AG10803 (cell line): ENCODE measurements at places on chromosomes 6 and 20.

DNA sequence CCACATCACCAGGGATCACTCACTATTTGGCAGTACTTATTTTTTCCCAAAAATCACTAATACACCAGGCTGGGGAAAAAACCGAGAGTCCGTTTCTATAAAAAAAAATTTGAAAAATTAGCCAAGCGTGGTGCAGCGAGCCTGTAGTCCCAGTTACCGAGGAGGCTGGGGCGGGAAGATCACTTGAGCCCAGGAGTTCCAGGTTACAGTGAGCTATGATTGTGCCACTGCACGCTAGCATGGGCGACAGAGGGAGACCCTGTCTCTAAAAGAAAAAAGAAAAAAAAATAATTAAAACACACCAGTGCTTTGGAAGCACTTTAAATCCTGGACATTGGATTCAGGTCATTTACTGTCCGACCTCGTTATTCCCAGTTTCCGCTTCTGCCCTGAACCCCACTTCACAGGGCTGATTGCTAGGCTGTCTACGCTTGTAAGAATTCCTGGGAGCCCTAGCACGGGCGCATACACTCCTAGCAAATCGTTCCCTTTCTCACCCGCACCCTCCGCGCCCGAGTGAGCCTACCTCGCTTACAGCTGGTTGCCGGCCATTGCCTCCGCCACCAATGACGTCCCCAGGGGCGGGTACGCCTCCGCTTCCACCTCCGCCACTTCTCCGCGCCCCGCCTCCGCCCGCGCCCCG is at the start of gene TPMT:
Gene TPMT, minus strand, starts transcription at position 571 of the 643 bp plus-strand sequence. CDS start 5,950 bp downstream, outside the sequence.
- DNase-seq = no peak

GRCh38 chr6:140970485-140970884 is 1162.2 kb upstream of the GJE1 start:
- DNase-seq = peak; percentile 82

DNA sequence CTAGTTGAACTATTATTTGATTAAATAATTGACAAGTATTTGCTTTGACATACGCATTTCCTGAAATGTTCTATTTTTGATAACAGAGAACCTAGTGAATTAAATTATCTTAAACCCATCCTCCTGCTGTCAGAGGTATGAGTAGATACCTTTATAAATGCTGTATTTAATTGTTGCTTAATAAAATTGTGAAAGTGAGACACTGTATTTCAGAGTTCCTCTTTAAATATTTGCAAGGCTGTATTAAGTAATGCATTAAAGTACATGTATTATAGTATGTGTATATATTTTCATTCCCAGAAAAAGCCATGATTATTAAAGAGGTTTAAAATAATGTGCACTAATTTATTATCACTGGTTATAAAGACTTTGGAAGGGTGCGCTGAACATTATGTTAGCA is 483.8 kb downstream of the TFAP2B start:
- DNase-seq = no peak

- no peak for DNase-seq
Observed at GRCh38 chr6:92341201-92341600, 1078.2 kb downstream of the EPHA7 start.

DNA sequence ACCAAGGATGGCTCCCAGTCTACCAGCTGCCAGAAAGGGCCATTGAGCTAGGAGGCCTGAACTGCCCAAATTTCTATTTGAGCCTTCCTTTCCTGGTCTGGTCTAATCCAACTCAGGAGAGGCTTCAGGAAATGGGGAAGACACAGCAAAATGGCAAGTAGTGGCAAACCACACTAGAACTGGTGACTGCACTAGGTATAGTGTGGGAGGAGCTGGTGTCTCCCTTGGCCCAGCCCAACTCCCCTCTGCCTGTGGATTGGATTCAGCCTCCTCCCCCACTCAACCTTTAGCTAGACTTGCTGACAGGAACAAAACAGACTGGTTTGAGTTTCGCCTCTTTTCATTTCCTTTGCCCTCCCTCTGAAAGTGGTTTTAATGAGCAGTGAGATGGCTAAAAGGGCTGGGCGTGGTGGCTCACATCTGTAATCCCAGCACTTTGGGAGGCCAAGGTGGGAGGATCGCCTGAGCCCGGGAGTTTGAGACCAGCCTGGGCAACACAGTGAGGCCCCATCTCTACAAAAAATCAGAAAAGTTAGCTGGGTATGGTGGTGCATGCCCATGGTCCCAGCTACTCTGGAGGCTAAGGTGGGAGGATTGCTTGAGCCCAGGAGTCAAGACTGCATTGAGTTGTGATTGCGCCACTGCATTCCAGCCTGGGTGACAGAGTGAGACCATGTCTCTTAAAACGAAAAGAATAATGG is 17.5 kb downstream of the MRPS18A start:
- no peak for DNase-seq

DNA sequence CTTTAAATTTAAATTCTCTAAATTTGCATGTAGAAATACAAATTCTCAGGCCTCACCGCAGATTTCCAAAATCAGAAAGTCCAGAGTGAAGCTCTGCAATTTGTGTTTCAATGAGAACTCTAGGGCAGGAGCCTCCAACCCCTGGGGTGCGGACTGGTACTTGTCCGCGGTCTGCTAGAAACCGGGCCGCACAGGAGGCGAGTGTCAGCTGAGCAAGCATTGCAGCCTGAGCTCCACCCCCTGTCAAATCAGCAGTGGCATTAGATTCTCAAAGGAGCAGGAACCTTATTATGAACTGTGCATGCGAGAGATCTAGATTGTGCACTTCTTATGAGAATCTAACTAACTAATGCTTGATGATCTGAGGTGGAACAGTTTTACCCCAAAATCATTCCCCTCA is 203.0 kb upstream of the PCSK2 start:
- no peak for DNase-seq

GRCh38 chr20:49682278-49682677 is 31.4 kb downstream of the B4GALT5 start:
- no peak for DNase-seq

DNA sequence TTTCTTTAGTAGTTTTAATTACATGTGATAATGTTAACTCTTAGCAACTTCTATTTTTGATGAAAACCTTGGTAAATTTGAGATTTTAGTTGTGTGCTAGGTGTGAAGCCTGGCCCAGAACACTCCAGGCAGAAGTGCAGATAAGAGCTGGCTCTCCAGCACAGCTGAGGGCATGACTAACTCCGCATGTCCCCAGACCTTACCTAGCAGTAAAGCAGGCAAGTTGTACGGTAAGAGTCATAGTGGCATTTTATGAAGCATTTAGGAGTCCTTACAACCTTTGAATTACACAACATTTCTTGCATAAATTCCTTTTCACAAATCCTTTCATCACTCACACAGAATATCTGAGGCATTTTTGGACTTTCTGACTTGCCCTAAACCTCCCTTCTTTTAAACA is 67.2 kb downstream of the OPRM1 start:
- DNase-seq = no peak

- DNase-seq = no peak
Observed at GRCh38 chr6:6006006-6006427, 708 bp downstream of the NRN1 start.

- no peak for DNase-seq
Observed at GRCh38 chr20:51481341-51481914, 61.1 kb downstream of the NFATC2 start.

- no peak for DNase-seq
Observed at GRCh38 chr6:136676075-136676474, 116.2 kb downstream of the MAP3K5 start.

- no peak for DNase-seq
Observed at GRCh38 chr6:146865756-146866379, 267.1 kb downstream of the ADGB start.

DNA sequence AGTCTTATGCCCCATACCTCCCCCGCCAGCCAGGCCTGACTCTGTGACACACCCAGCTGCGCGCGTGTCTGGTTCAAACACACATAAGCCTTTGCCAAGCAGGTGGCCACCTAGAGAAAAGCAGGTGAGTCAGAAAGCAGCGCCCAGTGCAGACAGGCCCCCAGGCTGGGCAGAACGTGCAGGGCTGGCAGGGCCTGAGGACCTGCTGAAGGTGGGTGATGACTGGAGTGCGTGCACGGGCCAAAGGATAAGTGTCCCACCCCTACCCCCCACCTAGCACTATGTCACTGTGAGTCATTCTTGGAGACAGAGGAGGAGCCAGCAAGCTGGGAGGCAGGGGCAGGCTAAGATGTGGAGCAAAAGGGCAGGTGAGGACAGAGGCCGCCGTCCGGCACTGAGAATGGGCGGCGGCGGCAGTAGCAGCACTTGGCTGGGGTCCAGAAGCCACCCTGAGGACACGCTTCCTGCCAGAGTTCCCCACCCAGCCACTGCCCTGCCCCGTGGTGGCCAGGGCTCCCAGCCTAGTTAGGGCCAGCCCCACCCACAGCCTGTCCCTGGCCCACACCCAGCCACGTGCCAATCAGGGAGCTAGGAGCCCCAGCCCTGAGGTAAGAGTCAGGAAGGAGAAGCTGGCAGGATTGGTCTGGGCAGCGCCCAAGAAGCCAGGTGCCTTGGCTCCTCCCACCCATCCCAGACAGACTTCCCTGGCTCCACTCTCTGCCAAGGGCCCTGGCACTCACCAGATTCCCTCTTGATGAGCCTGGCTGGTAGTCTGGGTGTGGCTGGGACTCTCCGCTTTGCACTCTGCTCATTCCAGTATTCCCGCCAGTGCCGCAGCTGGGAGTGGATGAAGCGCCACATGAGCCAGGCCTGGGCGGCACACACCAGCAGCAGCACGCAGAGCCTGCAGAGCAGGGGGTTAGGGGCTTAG is 72.7 kb downstream of the TRAM2 start:
- DNase-seq = peak; percentile 82

DNA sequence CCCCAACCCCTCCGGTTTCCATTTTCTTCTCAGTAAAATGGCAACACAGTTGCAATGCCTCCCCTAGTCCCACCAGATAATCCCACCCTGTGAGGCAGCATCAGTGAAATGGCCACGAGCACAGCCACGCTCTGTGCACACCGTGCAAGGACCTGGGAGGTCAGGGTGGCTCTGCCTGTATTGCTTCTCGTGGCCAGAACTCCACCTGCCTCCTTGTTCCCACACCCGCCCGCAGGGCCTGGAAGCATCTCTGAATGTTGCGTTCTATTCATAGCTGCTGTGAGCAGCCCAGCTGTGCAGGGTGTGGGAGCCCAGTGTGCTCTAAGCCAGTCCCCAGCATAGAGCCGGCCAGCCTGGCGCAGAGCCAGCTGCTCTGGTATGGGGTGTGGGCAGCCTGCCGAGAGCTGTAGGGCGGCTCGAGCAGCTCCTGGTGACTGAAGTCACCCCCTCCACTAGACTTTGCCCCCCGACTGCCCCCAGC is 161.1 kb downstream of the DLL1 start:
- no peak for DNase-seq

DNA sequence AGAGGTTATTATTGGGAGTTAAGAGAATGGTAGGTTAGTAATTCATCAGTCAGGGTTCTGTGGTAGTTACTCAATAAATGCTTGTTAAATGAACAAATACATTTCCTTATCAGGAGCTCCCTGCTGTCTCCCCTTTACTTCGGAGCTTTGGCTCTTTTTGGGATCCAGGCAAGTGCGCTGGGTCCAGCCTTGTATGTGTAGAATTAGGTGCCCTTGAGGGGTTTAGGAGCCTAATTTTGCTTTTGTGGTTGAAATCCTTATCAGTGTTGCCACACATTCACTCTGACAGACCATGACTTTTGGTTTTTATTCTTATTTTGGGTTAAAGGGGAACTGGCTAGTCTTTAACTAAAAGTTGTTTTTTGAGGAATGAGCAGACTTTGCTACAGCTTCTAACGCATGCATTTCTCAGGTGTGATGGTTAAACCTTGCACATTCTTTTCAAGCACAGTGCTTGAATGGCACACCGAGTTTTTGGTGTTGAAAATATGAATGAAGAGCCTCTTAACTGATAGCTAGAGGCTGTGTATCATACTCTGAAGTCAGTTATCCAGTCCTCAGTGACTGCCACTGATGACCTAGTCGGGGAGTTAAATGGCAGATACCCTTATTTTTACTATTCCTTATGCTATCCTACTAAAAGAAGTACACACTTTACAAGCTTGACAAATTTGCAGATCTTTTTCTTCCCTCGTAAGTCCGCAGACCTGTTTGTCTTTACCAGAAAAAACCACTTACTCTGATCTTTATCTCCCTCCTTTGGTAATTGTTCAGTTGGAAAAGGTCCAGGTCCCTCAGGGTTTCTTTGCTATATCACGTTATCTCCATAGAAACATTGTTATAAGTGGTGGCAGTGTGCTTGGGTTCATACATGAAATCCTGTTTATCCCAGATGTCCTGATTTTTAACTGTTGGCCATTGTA is 50.7 kb upstream of the PLCG1 start:
- no peak for DNase-seq

DNA sequence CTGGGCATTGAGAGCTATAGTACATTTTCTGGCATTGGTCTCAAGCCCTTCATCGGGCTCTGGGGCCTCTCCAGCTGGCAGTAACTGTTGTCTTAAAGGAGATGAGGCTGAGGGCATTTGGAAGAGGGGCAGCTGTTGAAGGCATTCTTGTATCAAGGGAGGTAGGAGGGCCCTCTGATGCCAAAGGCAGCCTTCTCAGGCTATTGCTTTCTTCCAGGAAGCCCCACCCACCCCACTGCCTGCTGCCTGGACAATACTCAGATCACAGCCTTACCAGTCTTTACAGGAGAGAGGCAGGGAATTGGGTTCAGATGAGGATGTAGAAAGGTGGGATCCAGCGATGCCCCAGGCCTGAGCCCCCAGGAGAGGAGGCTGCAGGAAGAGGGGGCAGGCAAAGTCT is 46.0 kb downstream of the CPXM1 start:
- DNase-seq = no peak

DNA sequence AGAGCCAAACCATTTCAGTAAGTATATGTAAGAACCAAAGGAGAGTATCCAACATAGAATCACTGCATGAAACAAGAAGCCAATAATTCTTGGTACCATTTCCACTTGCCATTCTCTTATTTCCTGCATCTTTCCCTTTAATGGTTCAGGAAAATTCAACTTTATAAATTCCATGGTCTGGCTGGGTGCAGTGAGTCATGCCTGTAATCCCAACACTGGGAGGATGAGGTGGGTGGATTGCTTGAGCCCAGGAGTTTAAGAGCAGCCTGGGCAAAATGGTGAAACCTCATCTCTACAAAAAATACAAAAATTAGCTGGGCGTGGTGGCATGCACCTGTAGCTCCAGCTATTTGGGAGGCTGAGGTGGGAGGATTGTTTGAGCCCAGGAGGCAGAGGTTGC is 21.2 kb downstream of the NHLRC1 start:
- DNase-seq = peak; percentile 35

- DNase-seq = peak; percentile 98
Observed at GRCh38 chr6:84764332-84765049, at the start of gene TBX18. TBX18 (minus strand) TSS chr6:84764598; CDS start chr6:84764181, 417 bp downstream.

DNA sequence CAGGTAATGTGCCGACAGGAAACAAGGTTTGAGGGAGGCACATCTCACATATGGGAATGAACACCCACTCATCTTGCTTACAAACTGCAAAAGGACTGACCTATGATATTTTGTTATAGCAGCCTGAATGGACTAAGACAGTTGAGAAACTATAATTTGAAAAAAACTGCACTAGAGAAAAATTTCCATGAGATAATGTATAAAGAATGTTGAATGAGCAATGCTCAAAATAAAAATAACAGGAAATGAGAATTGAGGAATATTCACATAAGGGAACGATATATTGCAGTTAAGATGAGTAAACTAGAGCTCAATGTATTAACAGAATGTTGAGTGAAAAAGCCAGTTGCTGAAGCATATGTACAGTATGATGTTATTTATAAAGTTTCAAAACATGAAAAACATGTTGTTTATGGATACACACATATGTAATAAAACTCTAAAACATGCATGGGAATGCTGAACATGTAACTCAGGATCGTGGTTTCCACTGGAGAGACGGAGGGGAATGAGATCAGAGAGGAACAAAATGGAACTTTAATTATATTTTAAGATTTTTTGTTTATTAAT is 6.3 kb upstream of the TBC1D22B start:
- peak; percentile 45 for DNase-seq
